ENCODE measurements at places on chromosomes 2 and 18.
A peak's percentile ranks its signal among the peaks of the same experiment; 100 is the strongest.

DNA sequence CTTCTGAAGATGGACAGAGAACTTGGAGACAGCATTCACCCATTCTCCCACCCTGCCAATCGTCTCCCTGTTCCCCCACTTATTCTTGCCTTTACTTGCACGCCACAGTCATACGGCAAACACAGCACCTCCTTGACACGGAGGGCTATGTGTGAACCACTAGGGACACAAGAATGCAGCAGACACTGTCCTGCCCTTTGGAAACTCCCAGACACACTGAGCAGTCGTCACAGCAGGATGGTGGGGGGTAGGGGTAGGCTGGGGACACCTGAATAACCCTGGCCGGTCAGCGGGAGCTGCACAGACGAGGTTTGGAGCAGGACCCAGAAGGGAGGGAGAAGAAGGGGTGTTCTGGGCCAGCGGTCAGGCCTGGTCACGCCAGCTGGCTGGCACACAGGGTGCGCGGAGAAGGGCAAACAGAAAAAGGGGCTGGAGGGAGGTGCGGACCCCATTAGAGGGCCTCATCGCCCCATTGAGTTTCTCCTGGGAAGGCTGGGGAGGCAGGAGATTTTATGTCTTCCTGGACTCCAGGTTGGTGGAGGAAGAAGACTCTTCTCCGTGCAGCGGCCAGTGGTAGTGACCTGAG, 40.0 kb upstream of the FOSL2 start:
- DNase-seq: no peak

GRCh38 chr18:63702660-63703059, at the start of gene SERPINB11:
Gene SERPINB11, plus strand, starts transcription at chr18:63702960. Its CDS starts 7,234 bp downstream, at chr18:63710194.
- DNase-seq: no peak

- DNase-seq: no peak
Measured at GRCh38 chr2:115183144-115183543, 740.7 kb downstream of the DPP10 start.

- no peak for DNase-seq
Measured at GRCh38 chr2:53633441-53633840, 134.2 kb upstream of the CHAC2 start.

- no peak for DNase-seq
Measured at GRCh38 chr2:34266908-34267697, 668.0 kb upstream of the FAM98A start.

DNA sequence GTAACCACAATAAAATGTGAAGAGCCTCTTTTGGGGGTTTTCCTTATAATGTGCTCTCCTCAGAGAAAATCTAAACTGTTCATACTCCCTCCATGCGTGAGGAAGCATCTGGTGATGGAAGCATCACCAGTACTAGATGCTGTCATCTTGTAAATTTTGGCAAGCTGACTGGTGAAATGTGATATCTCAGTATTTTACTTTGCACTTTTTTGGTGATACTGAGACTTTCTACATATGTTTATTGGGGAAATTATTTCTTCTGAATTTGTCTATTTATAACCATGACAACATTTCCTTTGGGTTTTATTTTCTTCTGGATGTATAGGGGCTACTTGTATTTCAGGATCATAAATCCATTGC, 95.9 kb upstream of the DLGAP1 start:
- no peak for DNase-seq

GRCh38 chr2:186972281-186972970, 123.5 kb upstream of the ZSWIM2 start:
- no peak for DNase-seq

- DNase-seq: no peak
Measured at GRCh38 chr2:111944531-111945210, 46.3 kb downstream of the MERTK start.

GRCh38 chr2:11842336-11842735, 95.9 kb downstream of the LPIN1 start:
- peak; percentile 27 for DNase-seq

- no peak for DNase-seq
Measured at GRCh38 chr2:226888971-226889370, 53.1 kb downstream of the RHBDD1 start.

- peak; percentile 36 for DNase-seq
Measured at GRCh38 chr2:198135481-198135934, 331.1 kb downstream of the PLCL1 start.

GRCh38 chr2:26534098-26534864, 56.4 kb upstream of the OTOF start:
- DNase-seq: no peak

GRCh38 chr18:7358989-7359726, 128.3 kb downstream of the LRRC30 start:
- DNase-seq: no peak

GRCh38 chr2:66446941-66447340, 12.0 kb downstream of the MEIS1 start:
- no peak for DNase-seq

GRCh38 chr18:2692508-2692907, 37.0 kb downstream of the SMCHD1 start:
- DNase-seq: no peak

GRCh38 chr2:197307933-197308521, 2.6 kb downstream of the ANKRD44 start:
- DNase-seq: peak; percentile 2

DNA sequence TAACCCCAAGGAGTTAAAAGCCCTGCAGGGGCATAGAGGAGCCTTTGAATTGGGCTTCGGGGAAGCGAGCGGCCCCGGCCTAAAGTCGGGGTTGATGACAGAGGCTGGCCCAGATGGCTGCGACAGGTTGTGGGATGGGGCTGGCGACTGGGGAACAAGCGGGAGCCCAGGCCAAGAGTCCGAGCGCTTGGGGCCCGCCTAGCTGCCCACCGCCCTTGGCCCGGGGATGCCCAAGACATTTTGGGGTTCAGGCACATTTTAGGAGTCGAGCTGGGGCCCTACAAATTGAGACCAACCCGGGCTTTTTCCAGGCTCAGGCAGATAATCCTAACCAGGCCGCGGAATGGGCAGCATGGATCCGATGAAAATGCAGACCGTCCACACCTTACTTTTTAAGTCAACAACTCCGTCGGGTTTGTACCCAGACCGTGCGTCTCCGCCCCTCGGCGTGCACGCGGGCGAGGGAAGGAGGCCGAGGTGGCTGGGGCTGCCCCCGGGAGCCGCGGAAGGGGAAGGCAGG, 507 bp downstream of the RTKN start:
- DNase-seq: no peak

- no peak for DNase-seq
Measured at GRCh38 chr2:40499437-40499836, 47.5 kb upstream of the SLC8A1 start.

GRCh38 chr2:181959508-181959907, 26.1 kb upstream of the PPP1R1C start:
- no peak for DNase-seq

GRCh38 chr18:61896757-61897156, 4.0 kb upstream of the RNF152 start:
- DNase-seq: peak; percentile 98

GRCh38 chr2:3132466-3132865, 245.2 kb downstream of the EIPR1 start:
- no peak for DNase-seq

- no peak for DNase-seq
Measured at GRCh38 chr2:63819765-63820717, 21.7 kb upstream of the UGP2 start.

DNA sequence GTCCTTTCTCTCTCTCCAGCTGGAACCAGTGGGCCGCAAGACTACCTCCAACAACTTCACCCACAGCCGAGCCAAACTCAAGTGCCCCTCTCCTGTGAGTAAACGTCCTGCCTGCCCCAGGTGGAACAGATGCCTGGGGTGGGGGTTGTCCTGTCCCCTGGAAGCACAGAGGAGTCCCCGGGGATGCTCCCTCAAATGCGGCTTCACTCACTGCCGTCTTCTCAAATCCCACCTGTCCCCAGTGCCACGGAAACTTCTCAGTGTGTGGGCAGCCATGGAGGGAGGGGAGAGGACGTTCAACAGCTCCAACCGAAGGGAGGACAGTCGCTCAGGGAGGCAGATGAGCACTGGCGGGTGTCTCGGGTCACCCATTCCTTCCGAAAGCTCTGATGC, 110.7 kb upstream of the PPP1CB start:
- DNase-seq: no peak

- DNase-seq: no peak
Measured at GRCh38 chr2:155393406-155393805, 694.9 kb downstream of the KCNJ3 start.

DNA sequence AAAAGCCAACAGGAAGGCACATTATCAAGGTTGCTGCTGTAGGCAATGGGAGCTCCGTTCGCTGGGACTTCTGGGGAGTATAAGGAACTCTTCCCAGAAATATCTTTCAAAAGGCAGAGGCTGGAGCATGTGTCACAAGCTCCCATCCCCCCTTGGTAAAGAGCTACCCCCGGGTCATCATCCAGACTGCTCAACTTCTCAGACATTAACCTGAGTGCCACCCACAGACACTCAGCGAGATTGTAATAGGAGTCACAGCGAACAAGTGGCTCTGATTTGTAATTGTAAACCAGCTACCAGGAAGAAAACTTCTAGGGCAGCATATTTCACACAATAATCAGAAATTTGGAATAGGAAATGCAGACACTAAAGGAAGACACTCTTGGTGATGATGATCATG, 290.2 kb upstream of the PARD3B start:
- DNase-seq: no peak

DNA sequence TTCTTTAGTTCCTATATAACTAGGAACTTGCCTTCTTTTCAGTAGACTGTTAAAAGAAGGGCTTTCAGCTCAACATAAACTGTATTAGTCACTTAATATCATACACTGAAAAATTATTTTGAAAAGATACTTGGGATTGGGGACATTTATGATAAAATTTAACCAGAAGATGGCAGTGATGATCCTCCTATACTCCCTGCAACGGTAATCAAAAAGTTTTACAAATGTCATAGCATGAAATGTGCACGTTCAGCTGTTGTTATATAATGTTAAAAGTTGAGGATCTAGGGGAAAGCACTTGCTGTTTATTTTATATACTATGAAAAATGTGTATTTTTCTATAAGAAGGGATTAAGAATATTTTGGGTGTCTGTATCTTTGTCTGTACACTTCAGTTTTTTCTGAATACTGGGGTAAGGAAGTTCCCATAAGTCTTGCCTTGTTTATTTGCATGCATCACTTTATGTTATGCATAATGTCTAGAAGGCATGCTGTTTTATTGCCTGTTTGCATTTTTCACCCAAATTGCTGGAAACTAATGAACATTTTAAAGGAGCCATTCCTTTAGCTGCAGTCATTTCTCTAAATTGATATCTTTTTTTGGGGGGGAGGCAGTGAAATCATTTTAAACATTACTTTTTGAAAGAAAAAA, 19.0 kb downstream of the DYNC1I2 start:
- peak; percentile 31 for DNase-seq

DNA sequence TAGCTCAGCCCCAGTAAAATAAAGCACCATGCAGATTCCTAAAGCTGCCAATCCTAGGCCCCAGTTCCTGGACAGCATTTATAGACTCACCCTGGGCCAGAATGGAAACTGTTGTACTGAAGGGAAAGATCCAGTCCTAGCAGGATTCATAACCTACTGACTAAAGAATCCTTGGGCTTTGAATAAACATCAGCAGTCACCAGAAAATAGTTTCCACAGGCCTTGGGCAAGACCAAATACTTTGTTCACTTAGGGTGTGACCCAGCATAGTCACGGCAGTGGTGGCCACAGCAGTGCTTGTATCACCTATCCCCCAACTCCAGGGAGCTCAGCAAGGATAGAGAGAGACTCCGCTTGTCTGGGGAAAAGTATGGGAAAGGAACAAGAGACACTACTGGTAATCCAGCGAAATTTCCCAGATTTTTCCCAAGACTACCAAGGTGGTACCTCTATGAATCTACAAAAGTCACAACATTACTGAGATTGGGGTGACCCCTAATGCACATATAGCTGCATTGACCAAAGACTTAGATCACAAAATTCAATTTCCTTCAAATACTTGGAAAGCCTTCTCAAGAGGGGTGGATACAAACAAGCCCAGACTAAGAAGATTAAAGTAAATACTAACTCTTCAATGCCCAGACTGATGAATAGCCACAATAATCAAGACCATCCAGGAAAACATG, 748.1 kb upstream of the LRATD1 start:
- DNase-seq: no peak

GRCh38 chr2:1707771-1708418, 36.4 kb downstream of the PXDN start:
- DNase-seq: no peak

All from G401 (cell line).